ENCODE measurements at places on chromosomes 5 and 9.

DNA sequence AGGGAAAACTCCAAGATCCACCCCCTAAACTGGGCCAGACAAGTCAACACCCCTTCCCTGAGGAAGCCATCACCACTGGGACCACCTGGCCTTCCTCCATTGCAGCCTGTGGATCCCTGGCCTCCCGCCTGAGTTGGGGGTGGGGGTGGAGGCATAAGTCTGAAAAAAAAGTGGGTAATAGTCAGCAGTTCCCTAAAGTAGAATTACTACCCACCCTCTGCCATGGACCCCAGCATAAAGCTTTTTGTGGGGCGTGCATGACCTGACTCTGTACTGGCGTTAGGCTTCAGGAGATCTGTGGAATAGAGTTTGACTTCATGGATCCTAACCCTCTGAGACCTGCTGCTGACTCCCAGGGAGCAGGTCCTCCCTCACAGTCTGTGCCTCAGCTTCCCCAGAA lies 2.0 kb upstream of the CXXC5 start:
- DNase-seq, result no peak

DNA sequence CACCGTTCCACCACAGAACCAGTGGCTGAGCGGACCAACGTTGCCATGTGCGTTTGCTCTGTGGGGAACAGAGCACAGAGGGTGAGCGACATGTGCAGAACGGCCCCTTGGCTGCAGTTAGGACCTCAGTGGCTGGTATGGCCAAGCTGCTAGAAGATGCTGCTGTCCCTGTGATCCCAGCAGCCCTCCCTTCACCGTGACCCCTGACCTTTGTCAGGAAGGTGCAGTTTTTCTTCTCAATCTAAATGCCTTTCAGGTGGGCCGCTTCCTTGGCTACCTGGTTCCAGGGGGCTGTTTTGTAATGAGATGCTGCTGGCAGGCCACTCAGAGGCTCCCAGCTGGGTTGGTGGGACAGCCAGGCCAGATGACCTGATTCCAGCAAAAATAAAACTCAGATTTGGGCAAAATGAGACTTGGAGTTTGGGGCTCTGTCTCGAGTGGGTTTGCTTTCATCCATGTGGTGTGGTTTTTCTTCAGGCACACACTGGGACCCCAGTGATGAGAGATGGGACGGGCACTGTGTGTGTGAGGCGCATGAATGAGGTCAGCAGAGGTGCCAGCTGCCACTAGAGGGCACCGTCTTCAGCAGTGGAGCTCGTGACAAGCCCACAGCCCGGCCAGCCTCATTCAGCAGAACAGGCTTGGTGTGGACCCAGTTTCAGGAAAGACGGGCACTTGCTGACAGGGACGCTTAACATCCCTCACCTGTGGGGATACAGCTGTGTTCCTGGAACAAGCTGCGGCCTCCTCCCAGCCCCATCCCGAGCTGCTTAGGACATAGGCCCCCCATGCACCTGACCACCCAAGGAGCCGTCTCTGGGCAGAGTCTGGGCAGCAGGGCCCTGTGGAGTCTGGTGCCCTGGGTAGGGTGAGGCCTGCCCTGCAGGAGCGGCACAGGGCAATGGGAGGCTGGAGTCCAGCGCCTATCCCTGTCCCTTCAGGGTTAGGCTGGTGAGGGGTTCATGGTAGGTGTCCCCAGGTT lies 4.1 kb downstream of the MRPS2 start:
- DNase-seq, result peak; percentile 33

GRCh38 chr9:18798508-18799290 lies 234.3 kb downstream of the SAXO1 start:
- DNase-seq, result no peak

- no peak for DNase-seq
Observed at GRCh38 chr5:134580001-134580460, 52.6 kb downstream of the SAR1B start.

DNA sequence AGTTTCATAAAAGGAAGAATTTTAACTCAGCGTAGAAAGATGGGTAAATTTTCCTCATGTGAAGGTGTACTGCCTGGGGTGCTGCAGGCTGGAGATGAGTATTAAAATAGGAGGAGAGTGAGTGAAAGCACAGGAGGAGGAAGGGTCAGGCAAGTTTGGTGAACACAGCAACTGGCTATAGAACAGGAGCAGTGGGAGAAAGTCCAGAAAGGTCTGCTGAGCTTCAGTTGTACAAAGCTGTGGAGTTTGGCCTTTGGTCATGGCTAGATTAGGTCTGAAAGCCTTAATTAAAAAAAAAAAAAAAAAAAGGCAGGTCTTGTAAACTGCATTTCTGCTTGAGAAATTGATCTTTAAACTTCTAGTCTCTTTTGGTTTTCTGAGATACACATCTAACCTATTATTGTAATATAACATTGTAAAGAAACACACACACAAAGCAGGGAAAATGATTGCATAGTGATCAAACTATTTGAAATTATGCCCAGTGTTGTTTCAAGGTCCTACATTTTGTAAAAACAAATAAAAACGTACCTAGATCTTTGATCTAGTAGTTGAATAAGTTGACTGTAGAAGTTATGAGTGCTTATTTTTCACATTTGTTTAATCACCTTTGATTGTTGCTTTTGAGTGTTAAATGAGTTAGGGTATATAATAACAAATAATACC lies 43.6 kb downstream of the MAP3K1 start:
- no peak for DNase-seq

DNA sequence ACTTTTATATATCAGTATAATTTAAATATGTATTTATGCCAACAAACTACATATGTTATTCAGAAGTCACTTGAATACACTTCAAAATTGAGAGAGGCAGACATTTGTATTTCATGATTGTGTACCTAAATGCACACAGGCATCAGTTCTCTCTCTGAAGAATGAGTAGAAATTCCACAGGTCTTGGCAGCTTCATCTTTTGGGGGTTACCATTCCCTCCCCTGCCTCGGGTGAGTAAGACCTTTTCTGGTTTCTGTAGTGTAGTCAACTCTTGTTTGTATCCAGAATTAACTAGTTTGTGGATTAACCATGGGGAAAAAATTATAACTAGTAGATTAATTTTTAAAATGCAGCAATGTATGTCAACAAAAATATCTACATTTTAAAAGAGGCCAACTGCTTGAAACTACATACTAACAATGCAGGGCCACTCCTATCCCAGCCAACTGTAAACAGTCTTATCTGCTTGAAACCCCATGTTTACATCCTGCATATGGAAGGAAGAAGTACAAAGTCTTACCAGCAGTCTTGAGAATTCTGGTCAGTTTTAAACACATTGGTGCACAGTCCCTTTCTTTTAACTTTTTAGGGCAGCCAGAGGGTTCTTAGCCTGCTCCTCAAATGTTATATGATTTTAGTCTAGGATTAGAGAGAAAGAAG lies 339.6 kb upstream of the KIF2A start:
- DNase-seq, result no peak

- no peak for DNase-seq
Observed at GRCh38 chr9:121568343-121569265, 69.0 kb upstream of the GGTA1 start.

DNA sequence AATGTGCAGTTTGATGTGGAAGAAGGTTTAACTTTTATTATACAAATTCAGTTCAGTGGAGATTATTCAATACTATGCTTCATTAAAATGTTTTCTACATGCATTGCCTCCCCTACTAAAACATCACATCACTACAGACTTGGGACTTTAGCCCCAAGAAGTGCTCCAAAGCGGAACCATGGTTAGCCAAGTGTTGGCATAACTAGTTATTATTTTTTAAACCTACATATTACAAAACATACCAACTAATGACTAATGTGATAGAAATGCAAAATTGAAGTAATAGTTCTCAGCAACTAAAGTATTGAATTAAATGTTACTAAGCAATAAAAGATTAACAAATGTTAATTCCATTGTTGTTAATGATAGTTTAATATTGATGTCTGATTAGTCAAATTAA lies 74.5 kb downstream of the XRCC4 start:
- peak; percentile 34 for DNase-seq

DNA sequence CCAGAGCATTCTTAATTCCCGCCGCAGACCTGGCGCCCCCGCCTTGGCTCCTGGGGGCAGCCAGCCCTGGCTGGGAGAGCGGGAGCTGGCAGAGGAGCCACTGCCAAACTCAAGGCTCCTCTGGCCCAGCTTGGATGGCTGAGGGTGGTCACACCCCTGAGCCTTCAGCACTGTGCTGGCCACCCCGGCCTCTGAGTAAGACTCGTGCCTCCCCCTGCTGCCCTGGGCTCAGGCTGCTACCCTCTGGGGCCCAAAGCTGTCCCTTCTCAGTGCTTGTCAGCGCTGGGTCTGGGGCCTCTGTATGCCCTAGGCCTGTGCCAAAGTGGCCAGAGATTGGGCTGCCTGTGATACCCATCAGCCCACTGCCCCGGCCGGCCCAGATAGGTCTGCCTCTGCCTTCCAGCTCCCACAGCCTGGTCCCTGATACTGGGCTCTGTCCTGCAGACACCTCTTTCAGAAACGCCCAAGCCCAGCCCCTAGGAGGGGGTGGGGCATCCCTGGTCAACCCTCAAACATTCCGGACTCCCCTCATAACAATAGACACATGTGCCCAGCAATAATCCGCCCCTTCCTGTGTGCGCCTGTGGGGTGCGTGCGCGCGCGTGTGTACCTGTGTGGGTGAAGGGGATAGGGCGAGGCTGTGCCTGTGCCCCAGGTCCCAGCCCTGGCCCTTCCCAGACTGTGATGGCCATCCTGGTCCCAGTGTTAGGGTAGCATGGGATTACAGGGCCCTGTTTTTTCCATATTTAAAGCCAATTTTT lies 4.4 kb upstream of the PRR7 start:
- DNase-seq, result no peak

GRCh38 chr5:169914766-169915165 lies 65.5 kb downstream of the INSYN2B start:
- DNase-seq, result no peak

GRCh38 chr5:85843535-85843934 lies 774.2 kb upstream of the COX7C start:
- DNase-seq, result no peak

GRCh38 chr5:79193643-79194042 lies 42.3 kb upstream of the JMY start:
- DNase-seq, result peak; percentile 67

- no peak for DNase-seq
Observed at GRCh38 chr5:72630081-72630480, 122.9 kb upstream of the ZNF366 start.

- no peak for DNase-seq
Observed at GRCh38 chr5:179417696-179418095, 72.4 kb upstream of the ADAMTS2 start.

- DNase-seq, result peak; percentile 43
Observed at GRCh38 chr5:176714067-176714466, 66.8 kb downstream of the TSPAN17 start.

- no peak for DNase-seq
Observed at GRCh38 chr9:16246785-16247184, 623.7 kb downstream of the BNC2 start.

GRCh38 chr9:105994970-105995369 lies 300.6 kb downstream of the TMEM38B start:
- DNase-seq, result peak; percentile 75

DNA sequence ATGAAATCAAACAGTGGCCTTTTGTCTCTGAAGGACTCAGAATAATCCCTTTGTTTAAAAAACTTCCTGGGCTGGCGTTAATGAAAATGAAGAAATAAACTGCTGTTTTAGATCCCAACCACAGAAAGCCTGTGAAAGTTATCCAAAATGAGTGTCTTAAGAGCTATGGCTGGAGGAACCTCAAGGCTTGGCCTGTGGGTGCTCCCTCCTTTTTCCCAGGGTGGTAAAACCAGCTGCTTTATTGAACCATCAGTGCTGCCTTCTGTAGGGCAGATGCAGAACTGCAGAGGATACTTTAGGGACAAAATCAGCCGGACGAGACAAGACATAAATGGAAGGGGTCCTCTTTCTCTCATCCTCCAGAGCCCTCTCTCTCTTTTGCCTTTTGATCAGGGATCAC lies 100.9 kb downstream of the SMARCA2 start:
- DNase-seq, result peak; percentile 23

DNA sequence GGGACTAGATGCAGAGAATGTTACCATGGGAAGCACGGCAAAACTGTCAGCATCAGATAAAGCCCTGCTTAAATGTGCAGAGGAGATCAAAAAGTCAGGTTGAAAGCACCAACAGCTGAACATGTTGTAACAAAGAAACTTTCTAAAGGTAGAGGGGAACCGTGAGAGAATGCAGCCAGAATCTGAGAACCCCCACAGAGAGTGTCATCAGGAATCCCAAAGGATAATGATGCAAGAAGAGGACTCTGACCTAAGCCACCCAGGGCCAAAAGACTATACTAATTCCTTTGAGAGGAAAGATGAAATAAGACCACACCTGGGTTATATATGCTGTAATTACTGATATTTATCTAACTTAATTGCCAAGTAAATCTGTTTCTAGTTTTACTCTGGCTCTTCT lies 116.6 kb downstream of the PCSK1 start:
- DNase-seq, result no peak

GRCh38 chr5:22496666-22497065 lies 356.5 kb downstream of the CDH12 start:
- DNase-seq, result peak; percentile 25

- DNase-seq, result no peak
Observed at GRCh38 chr5:11128021-11128420, 367.0 kb upstream of the DAP start.

DNA sequence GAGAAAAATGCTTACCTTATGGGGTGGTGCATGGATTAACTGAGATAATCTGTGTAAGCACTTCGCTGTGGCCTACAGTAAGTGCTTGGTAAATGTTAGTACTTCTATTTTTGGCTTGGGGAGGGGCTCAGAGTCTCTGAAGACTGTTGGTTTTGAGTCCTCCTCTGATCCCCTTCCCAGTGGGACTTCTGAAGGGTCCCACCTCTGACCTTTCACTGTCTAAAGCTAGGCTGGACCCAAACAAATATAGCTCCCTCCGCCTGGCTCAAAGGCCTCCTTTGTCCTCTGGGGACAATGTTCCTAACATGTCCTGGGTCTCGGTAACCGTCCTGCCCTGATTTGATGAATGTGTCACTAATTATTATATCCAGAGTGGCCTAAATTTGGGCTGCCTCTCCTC lies 34.8 kb downstream of the CAMK2A start:
- no peak for DNase-seq

GRCh38 chr5:66180282-66181155 lies 36.4 kb downstream of the SREK1 start:
- no peak for DNase-seq

DNA sequence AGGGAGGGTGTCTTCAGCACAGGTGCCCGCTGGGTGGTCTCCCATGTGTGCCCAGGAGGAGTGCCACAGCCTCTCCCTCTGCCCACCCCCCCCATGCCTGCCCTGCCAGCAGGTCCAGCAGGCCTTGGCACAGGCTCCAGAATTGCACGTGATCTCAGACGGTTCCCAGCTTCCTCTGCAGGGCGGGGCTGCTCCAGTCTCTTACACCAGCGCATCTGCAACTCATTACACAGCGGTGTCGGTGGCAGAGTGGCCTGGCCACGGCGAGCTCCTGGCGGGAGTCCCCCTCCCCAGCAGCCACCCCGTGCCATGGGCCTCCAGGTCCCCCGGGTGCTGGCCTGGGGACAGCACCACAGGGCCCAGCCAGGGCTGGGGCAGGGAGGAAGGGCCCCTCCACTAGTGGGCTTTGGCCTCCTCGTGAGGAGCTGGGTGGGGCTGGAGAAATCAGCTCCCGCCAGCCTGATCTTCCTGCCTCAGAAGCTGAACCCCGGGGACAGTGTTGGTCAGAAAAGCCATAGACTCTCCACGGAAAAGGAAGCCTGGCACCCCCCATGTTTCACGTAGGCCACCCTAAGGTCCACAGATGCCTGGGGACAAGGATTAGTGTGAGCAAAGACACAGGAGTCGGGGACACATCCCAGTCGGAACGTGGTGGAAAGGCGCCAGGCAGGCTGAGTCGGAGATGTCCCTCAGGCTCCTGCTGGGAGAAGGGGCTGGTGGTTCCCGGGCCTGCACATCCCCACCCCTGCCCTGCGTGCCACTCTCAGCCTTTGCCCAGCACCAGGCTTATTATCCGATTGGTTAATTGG lies 40.2 kb downstream of the RXRA start:
- peak; percentile 65 for DNase-seq

GRCh38 chr5:124844371-124844920 lies 98.0 kb upstream of the ZNF608 start:
- no peak for DNase-seq
